MCF 10A (cell line): ENCODE measurements at places on chromosomes 2 and 18.

DNA sequence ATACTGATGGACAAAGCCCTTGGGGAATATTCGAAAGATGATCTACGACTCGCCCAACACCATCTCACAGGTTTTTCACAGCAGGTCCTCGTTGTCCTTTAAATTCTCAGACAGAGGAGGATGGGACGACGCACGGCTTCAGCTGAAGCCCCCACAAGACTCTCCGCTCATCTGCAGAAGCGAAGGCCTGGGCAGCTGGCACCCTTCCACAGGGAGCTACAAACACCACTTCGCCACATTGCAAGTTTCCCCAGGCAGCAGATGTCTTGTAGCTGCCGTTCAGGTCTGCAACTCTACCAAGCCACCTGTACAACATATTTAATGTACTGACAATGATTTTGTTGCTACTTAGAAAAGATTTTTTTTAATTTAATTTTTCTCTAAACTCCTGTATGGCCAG is 642.9 kb downstream of the ZEB2 start:
- DNase-seq = no peak

GRCh38 chr2:108594982-108595464 is 60.8 kb downstream of the LIMS1 start:
- DNase-seq = peak; percentile 52

- DNase-seq = no peak
These were observed 356.9 kb upstream of the KLHL29 start for GRCh38 chr2:23028106-23028505.

GRCh38 chr2:216535454-216535995 is 36.9 kb downstream of the RPL37A start:
- DNase-seq = peak; percentile 73

DNA sequence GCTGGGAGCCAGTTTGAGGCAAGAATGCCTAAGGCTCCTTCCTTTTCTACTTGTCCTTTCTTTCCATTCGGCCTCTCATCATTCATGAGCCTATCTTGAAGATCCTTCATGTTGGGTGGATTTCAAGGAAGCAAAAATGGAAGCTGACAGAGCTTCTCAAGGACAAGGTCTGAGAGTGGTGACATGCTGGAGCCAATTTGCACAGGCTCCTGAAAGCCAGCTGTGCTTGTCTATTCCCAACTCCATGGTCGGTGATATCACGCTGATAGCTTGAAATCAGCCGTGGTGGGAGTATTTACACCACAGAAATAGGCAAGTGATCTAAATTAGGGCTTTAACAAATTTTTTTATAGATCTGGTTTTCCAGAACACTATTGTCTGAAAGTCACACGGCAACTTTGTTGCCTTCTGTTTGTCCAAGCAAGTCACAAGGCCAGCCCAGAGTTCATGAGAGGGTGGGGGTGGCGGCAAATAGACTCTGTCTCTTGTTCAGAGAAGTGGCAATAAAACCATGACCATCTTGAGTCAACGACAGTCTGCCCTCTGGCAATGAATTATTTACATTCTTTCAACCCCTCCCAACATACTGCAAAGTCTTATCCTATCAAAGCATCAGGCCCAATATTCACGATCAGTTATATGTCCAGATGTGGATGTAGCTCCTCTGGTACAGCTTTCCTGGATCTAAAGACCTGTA is 49.9 kb upstream of the SLC35F5 start:
- DNase-seq = no peak

DNA sequence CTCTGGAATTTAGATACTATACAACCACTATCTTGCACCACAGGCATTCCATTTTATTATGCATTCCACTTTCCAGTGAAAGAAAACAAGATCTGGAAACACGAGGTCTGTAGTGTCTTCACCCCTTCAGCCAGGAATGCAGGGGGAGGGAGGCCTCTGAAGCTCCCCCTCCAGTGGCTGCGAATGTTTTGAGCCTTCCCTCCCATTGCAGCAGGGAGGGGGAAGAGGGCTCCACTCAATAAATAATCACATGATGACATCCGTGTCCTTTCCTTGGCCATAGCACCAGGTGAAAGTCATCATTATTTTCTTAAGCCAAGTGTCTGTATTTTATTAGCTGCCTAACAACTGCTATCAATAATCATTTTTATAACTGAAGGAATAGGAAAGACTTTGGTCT is 38.6 kb downstream of the ALPK2 start:
- no peak for DNase-seq

DNA sequence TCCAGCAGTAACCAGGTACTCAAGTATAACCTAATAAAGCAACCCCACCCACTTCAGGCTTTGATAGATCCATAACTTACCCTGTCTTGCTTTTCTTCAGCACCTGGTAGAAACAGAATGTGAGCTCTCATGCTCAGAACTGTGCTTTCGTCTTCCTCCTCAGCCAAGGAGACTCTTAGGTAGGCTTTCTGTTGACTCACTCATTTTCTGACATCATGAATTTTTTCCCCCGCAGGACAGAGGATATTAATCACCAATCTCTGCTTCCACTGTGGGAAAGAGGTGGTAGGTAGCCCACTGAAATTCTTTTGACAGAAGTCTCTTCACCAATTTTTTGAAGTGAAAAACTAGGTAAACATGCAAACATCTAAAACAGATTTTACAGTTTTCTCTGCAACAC is 241.2 kb upstream of the KCNJ3 start:
- DNase-seq = no peak

GRCh38 chr2:133489146-133489545 is 79.1 kb downstream of the NCKAP5 start:
- DNase-seq = no peak

- peak; percentile 59 for DNase-seq
These were observed 8.4 kb downstream of the PTPRM start for GRCh38 chr18:7575465-7576028.

DNA sequence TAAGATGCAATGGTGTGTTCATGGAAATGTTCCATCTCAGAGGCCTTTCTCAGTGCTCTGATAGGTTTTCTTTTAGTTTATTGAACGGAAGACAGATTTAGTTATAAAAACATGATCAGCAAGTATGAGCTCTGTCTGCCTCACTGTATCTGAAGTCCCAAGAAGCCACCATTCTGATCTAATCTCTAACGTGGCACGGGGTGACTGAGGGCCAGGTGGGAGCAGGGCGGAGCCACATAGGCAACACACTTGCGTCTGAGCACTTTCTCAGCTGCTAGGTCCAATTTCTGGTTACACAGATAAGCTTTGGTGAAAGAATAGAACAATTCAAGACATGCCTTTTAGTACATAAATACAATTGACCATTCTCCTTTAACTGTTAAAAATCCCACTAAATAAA is 60.4 kb downstream of the SNTG2 start:
- no peak for DNase-seq

- no peak for DNase-seq
These were observed 17.5 kb upstream of the FAHD2A start for GRCh38 chr2:95384854-95385569.

GRCh38 chr2:216308576-216308975 is 63.7 kb downstream of the MARCHF4 start:
- DNase-seq = no peak

DNA sequence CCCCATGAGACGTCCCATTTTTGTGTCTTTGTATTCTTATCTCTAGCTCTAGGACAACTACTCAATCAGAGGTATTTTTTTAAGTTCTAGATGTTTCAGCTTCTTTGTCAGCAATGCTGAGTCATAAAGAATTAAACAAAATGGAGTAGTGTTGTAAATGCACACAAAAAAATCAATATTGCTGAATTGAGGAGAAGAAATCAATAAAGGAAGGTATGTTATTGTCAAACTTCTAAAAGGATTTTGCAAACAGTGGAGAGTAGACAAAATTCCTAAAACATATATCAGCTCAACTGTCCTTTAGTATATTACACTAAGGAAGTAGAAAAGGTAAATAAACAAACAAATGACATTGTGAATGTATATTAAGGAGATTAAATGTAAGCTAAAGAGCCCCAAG is 726.1 kb upstream of the NRXN1 start:
- DNase-seq = no peak

DNA sequence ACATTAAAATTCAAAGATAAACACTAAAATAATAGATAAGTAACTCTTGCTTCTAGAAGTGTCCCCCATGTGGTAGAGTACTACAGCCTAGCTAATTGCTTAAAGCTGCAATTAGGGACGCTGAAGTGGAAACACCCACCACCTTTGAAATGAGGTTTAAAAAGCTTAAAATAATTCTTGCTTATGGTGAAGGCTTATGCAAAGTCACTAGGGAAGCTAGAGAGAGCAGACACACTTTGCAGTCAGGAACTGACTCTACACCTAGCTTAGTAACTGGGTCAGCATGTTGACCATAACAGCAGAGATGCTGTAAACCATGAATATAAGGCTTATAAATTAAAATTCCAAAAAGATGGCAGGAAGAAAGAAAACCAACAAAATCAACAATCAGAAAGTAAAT is 65.4 kb upstream of the DSG1 start:
- no peak for DNase-seq

- DNase-seq = no peak
These were observed 1096.8 kb upstream of the GYPC start for GRCh38 chr2:125559186-125559585.

GRCh38 chr2:240688553-240688919 is 3.1 kb upstream of the AQP12A start:
- DNase-seq = no peak

DNA sequence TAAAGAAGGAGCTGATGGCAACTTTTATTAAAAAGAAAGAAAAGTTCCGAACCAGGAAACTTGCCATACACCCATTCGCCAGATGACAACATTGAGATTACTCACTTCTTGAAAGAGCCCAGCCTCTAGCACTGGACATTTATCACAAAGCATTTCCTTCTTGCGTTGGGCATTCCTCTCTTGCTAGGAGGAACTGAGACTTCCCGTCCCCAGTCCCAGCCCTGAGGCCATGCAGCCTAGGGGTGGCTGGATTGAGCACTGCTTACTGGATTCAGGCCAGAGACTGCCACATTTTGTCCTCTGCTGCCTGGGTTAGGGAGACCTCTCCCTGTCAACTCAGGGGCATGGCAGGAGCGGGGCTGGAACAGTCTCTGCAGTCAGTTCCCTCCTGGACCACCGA is 80.1 kb downstream of the SDC1 start:
- no peak for DNase-seq

GRCh38 chr2:170739507-170740046 is 24.4 kb downstream of the SP5 start:
- no peak for DNase-seq

GRCh38 chr2:196696423-196697079 is 57.0 kb downstream of the CCDC150 start:
- DNase-seq = peak; percentile 87

DNA sequence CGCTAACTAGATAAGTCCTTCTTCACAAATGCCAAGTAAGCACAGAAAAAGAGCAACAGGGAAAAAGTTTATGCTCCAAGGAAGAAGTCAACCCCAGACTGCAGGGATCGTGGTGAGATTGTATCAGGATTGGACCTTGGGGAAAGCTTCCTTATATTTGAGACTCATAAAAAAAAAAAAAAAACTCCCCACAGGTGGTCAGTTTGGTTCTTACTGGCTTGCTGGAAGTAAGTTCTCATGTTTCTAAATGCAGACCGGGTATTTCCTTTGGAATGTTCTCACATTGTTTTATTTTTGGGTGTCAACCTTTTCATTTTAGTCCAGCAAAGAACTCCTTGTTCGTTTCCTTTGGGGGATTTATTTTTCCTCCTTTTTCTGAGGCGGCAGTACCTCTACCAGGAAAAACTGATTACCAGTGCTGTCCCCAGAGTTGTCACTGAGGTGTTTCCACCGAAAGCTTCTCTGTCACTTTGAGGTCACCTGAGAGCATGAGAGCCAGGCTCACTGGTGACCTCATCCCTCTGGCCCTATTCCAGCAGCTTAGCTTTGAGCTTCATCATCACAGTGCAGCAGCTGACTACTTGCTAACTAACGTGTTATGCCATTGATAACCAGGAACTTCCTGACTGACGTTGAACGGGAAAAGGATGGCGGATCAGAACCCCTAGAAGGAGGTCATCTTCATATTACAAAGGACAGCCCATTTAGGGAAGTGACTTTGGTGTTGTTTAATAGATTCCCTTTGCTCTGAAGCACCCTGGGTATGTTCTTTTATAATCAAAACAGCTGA is 16.8 kb upstream of the ATP8B1 start:
- DNase-seq = peak; percentile 81

- DNase-seq = no peak
These were observed 441.7 kb downstream of the TRIB2 start for GRCh38 chr2:13158466-13158865.

DNA sequence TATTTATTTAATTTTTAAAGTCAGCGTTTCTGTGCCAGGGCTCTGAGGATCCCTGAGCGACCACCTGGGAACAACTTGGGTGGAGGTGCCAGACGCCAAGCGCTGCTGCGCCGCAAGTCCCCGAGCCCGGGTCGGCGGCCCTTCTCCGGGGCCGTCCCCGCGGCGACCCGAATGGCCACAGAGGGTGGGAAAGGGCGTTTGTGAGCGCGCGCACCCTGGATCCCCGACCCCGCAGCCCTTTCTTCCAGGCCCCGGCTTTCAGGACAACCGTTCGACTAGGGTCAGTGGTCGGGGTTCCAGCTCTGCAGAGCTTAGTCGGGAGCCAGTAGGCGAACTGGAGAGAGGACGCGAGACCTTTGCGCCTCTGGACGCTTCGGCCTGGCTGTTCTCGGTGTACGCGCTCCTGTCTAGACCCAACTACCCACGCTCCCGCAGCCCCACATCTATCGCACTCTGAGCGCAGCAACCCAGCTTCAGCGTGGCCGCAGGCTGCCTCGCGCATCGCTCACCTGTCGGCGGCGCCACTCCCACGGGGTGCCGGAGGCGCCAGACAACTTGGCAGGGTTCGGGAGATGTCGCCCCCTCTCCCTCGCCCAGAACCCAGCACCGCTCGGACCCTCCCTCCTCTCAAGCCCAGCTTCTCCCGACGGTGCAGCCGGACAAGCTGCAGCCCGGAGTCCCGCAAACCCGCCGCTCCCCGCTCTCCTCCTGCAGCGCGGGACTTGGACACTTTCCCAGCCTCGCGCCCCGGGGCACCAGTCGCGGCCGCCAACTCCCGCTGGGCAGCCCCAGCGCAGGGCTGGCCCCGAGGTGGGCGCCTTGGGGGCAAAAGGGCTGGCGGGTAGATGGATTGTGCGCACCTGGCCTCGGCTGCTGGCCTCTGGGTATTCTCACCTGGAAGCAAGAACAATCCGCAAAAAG is 758 bp downstream of the LYPD1 start:
- DNase-seq = peak; percentile 7

DNA sequence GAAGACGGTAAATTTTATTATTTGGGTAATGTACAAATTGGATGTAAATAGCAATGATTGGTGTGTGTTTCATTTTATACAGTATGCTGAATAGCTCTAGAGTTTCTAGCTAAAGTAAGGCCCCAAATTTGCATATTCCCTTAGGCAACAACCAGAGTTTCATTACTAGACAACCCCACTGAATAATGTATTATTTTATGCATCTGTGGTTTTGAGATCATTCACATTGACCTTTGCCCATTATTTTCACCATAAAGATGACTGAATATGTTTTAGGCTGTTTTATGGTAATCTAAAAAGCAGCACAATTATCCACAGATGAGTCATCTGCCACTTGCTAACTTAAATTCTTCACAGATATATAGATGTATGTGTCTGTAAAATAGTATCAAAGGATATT is 44.5 kb upstream of the C2orf74 start:
- no peak for DNase-seq
